Right ventricle myocardium superior (tissue), 1 donor: ENCODE measurements at places on chromosomes 5 and 9.

GRCh38 chr9:92920437-92920836 lies 26.9 kb upstream of the FGD3 start:
- DNase-seq = no peak

DNA sequence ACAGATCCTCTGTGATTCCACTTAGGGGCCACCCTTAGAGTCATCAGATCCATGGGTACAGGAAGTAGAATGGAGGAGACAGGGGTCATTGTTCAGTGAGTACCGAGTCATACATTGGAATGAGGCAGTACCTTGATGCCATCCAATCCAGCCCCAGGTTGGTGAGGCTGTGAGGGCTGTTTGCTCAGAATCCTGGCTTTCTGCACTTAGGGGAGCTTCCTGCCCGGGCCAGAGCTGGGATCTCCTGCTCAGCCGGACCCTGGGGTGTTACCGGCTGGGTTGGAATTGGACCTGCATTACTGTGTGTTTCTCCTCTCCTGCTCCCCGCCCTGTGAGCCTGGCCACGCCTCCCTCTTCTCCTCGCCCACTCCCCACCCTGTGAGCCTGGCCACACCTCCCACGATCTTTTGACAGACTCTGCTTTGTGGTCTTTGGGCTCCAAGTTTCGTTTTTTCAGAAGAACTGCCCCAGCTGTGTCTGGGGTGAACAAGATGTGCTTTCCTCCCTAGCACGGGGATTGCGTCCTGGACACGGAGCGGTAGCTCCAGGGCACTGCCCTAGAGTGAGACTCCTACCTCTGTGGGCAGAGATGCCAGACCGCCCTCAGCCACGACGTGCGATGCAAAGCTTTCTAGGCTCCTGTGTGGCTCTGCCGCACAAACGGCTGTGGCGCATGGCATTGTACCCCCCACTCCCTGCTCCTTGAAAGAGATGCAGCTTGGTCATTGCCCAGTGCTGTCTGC lies 15.4 kb downstream of the TRAF2 start:
- no peak for DNase-seq

GRCh38 chr5:140672455-140673186 lies 755 bp downstream of the DND1 start:
- DNase-seq = peak; percentile 67

- DNase-seq = no peak
These were observed 270.1 kb upstream of the PTGER4 start for GRCh38 chr5:40409601-40410000.

DNA sequence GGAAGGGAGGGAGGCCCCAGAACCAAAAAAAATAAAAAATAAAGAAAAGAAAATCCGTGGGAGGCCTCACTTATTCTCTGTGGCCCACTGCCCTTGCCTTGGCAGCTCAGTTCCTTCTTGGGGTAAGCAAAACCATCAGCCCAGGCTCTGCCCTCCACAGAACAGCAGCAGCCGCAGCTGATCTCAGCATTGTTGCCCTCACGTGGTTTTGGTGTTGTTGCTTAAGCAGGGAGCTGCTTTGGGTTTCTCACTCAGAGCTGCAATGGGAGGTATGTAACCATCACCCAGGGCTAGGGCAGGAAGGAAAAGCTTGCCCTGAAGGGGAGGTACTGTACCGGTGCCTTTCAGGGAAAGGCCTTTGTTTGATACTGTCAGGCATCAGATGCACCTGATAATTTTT lies 374.7 kb upstream of the WWC1 start:
- DNase-seq = no peak

GRCh38 chr9:71136696-71137095 lies 15.3 kb upstream of the TRPM3 start:
- DNase-seq = no peak

DNA sequence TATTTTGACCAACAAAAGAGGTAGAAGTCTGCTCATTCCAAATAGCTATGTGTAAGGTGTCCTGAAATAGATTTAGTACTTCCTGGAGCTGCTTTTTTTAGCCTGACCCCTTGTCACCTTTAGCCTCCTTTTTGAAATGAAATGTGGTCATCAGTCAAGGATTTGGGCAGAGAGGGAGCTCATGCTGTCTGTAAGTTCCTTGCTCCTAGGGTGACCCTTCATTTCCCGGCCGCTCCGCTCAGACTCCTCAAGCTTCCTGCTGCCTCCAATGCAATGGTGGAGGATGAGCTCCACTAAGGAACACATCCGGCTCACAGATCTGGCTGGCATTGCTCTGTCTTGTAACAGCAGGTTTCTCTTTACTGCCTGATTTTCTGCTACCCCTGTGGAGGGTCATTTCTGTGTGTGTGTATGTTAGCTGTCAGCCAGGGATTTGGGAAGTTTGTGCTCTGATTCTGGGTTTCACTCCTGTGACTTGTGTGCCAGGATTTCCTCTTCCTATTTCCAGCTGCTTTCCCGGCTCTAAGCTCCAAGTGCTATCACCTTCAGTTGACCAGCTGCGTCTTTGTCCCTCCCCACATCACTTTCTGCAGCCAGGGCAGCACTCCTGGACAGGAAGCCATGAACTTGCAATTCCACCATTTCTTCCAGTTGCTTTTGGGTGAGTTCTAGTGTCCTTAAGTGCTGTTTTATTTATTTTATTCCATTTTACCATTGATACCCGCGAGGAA lies 265.9 kb downstream of the ICE1 start:
- DNase-seq = no peak

DNA sequence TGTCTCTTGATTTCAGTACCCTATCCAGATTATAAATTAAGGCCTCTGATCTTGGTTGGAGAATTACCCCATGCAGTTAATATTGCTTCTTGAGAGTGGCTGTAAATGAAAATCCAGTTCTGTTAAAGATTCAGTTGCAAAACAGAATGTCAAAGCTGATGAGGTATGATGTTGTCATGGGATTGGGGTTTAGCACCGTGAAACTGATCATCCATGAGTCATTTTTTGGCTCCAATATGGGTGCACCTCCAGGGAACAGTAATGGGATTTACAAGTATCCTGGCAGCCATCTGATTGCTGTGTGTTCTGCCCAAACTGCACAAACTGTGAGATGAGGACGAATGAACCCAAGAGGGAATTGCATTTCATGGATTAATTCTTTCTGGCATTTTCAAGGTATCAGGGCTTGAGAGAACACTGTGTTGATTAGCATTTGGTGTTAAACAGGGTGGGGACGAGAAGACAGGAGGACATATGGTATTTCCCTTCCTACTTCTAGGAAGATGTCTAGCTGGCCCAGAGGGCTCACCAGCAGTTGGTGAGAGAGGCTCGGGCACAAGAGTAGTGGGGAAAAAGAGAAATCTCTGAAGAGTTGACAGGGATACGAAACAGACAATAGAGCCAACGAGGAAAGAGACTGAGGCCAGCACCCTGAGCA lies 214.7 kb downstream of the GAS1 start:
- DNase-seq = peak; percentile 48

DNA sequence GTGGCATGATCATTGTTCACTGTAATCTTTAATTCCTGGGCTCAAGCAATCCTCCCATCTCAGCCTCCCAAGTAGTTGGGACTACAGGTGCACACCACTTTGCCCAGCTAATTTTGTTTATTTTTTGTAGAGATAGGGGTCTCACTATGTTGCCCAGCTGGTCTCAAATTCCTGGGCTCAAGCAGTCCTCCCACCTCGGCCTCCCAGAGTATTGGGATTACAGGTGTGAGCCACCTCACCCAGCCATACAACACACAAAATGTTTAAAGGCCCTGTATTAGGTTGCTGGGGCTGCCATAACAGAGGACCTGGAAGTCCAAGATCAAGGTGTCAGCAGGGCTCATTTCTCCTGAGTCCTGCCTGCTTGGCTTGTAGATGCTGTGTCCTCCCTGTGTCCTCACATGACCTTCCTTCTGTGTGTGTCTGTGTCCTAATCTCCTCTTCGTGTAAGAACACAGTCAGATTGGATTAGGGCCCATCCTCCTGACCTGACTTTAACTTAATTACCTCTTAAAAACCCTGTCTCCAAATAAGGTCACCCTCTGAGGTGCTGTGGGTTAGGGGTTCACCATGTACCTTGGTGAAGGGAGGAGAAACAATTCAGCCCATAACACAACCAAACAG lies 5.4 kb downstream of the UBE2QL1 start:
- no peak for DNase-seq

DNA sequence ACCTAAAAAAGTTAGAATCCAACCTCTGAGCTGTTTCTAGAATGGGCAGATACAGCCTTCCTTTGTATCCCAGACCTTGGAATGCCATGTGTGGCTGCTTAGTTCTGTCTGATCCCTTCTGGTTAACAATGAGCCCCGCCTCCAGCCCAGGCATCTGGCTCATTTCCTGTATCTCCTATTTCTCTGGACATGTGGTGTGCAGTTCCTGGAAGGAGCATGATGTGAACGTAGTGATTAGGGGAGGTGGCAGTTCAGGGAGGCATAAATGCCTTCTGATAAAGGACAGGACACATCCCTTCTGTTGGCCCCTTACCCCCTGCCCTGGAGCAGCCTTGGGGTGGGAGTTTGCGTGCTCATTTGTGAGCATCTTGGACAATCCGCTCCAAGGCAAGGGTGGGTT lies 243.0 kb downstream of the ZSWIM6 start:
- DNase-seq = no peak

- no peak for DNase-seq
These were observed 559.3 kb downstream of the CCDC171 start for GRCh38 chr9:16112116-16112515.

DNA sequence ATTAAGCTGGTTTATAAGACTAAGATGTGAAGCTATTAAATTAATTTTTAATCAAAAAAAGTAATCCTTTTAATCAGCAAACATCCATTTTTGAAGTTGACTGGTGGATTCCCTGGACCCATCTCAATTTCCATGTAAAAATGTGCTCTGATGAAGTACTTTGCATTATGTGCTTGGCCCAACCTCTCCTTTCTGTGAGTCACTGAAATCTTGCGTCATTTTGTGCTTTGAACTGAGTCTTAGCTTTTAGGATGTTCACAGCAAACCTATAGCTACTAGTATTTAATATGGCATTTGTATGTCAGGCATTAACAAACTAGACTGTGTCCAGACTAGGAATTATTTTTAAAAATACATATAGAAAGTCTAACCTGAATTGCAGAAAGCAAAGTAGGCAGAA lies 55.0 kb upstream of the CDH12 start:
- no peak for DNase-seq

- DNase-seq = no peak
These were observed 1.9 kb downstream of the GNAQ start for GRCh38 chr9:78029551-78030295.

DNA sequence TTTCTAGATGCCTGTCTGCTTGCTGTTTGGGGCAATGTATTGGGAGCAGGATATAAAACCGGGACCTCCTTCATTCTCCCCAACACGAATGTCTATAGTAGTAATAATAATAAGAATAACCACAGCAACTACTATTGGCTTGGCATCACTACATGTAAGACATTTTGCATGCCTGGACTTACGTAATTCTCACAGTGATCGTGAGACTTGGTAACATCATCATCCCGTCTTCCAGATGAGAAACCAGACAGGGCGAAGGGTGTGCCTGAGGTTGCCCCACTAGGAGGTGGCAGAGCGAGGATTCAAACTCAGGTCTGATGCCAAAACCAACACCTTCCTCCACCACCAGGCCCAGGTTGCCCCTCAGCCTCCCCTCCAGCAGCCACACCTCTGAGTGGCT lies 185.1 kb downstream of the RGS3 start:
- DNase-seq = no peak

DNA sequence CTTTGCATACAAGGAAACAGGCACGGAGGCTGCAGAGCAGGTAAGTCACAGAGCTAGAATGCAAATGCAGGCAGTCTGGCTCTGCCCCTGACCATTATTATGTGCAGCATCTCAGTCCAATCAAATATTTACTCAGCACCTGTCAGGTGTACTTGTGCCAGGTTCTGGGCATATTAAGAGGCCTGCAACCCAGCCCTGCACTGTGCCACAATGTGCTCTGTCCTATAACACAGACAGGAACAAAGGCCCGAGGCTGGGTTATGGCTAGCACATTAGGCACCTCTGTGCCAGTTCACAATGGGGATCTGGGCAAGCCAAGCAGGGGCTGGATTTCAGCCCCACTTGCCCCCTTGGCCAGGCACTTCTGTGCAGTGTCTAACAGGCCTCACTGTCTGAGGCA lies 14.0 kb downstream of the ARL15 start:
- no peak for DNase-seq

DNA sequence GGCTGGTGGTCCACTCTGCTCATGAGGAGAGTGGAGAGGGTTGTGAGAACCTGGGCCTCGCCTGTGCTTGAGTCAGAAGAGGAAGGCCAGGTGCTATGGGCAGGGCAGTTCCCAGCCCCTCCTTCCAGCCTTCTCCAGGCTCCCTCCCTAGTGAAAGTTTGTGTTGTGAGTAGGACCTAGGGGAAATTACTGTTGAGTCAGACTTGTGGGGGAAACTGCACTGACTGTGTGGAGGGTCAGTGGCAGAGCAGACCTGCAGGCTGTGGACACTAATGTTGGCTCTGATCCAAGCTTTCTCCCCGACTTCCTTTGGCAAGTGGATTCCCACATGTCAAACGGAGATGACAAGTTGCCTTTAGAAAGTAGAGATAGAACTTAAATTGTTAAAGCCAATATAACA lies 102.6 kb downstream of the ARHGAP26 start:
- no peak for DNase-seq

DNA sequence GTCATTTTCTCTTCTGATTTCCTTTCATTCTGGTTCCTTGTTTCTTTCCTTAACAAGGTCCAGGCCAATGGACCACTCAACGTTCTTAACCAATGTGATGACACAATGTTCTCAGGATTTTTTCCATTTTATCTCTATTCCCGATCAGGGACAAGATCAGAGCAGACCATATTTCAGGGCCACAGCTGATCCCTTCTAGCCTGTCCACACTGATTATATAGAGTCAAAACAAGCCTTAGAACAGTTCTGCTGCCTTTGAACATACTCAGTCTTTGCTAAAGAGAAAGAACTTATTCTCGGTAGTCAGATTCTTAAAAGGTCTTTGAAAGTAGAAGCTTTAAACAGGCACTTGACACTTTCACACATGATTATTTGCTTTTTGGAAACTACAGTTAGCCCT lies 188.4 kb downstream of the ADAMTSL1 start:
- no peak for DNase-seq

- DNase-seq = no peak
These were observed 33.0 kb upstream of the SV2C start for GRCh38 chr5:76050134-76050533.

DNA sequence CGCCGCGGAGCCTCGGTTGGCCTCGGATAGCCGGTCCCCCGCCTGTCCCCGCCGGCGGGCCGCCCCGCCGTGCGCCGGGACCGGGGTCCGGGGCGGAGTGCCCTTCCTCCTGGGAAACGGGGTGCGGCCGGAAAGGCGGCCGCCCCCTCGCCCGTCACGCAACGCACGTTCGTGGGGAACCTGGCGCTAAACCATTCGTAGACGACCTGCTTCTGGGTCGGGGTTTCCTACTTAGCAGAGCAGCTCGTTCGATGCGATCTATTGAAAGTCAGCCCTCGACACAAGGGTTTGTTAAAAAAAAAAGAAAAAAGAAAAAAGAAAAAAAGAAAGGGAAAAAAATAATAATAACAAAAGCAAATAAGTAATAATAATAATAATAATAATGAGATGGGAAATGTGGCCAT lies 112.8 kb downstream of the GCNT1 start:
- DNase-seq = peak; percentile 43

- no peak for DNase-seq
These were observed 6.7 kb upstream of the SFXN1 start for GRCh38 chr5:175471628-175472027.
